ENCODE measurements at places on chromosomes 16 and 17.

DNA sequence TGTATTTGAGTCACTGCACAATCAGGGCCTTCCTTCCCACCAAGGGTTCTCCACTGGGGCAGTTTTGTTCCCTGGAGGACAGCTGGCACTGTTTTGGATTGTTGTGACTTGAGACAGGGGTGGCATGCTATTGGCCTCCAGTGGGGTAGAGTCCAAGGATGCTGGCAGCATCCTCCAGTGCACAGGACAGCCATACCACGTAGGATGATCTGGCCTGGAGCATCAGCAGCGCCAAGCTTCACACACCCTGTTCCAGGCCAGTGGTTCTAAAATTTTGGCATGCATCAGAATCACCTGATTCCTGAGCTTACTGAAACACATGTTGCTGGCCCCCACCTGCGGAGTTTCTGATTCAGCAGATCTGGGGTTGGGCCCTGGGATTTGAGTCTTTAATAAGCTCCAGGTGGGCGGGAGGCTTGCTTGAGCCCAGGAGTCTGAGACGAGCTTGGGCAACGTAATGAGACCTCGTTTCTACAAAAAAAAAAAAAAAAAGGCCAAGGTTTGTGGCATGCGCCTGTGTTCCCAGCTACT, 83.2 kb downstream of the MGAT5B start:
- DNase-seq: no peak

GRCh38 chr17:68587026-68587425, 14.1 kb downstream of the FAM20A start:
- no peak for DNase-seq

- DNase-seq: peak; percentile 19
Observed at GRCh38 chr17:73765824-73766563, 121.7 kb upstream of the SDK2 start.

GRCh38 chr17:66190738-66191592, 968 bp downstream of the CEP112 start:
- DNase-seq: peak; percentile 78

GRCh38 chr17:20920815-20921199, 122.0 kb downstream of the USP22 start:
- peak; percentile 42 for DNase-seq

DNA sequence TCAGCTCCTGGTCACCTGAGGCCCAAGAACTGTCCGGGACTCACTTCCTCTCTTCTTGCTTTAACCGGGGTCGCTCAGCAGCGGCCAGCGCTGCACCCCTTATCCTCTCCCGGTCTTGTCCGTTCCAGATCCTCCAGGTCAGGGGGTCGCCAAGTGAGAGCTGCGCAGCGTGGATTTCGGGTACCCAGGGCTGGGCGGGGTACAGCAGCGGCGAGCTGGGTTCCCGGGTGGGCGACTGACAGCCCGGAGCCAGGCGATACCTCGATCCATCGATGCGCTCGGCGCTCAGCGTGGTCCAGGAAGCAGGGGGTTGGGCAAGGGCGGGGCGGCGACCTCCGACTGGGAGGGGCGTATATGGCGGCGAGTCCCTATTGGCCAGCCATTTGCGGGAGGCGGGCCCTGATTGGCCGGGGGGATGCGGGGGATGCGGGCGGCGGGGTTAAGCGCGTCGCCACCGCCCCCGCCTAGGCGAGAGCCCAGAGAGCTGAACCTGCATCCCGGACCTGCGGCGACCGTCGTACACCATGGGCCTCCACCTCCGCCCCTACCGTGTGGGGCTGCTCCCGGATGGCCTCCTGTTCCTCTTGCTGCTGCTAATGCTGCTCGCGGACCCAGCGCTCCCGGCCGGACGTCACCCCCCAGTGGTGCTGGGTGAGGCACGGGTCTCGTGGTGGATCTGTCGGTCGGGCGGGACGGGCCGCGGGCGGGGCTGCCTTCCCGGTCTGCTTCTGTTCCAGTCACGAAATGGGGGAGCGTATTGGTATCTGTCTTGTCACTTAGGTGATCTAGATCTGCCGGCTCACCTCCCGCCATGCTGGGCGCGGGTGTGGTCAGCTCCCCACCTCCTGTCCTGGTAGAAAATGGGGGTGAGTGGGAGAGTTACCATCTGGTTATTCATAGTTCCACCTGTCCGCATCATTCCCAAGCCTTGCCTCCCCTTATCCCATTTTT, at the start of gene PLA2G15:
Gene PLA2G15, plus strand, starts transcription at position 471 of the 951 bp plus-strand sequence. Its CDS starts 54 bp downstream, at position 525.
- peak; percentile 91 for DNase-seq

- peak; percentile 23 for DNase-seq
Observed at GRCh38 chr17:49691086-49691676, 13.3 kb upstream of the SPOP start.

All from fibroblast of mammary gland (primary cell).